GM13977 (cell line): ENCODE measurements at places on chromosomes 7 and 10.

GRCh38 chr7:16345979-16346958, 75.1 kb downstream of the CRPPA start:
- DNase-seq: no peak

DNA sequence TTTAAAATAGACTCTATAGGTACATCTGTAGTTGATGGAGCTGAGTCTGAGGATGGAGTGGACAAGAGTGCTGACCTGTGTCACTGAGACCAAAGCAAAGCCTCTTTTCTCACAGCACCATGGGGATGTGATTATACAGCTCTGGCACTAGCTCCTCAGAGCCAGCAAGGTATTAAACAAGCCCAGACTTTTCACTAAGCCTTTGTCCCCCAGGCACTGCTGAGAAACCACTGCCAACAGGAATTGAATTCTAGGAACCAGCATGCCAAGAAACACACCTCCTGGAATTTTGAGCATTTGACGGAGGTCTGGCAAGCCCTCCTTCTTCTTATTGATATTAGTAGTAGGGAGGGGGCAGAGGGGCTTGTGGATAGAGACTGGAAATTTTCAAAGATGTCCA, 147.0 kb downstream of the C1GALT1 start:
- DNase-seq: no peak

DNA sequence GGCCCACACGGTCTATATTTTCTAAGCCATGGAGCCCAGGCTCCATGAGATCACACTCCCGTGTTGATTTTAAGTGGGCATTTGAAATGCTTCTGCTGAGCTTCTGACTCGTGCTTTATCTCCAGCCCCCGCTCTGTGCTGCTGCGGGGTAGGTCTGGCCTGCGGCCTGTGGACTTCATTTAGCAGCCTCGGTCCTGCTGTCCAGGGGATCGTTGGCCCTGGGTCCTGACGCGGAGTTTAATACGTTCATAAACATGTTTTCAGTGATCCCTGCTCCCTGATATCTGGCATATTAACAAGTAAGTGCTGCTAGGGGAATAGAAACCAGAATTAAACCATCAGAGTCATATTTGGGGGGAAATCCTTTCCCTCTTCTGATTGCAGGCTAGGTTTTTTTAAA, 540.3 kb upstream of the MGMT start:
- DNase-seq: no peak

GRCh38 chr10:47381103-47381395, 3.0 kb downstream of the ZNF488 start:
- no peak for DNase-seq

GRCh38 chr7:1087952-1088920, at the start of gene GPER1:
GPER1 (plus strand) TSS chr7:1088113; CDS start chr7:1091729, 3,616 bp downstream.
- no peak for DNase-seq

DNA sequence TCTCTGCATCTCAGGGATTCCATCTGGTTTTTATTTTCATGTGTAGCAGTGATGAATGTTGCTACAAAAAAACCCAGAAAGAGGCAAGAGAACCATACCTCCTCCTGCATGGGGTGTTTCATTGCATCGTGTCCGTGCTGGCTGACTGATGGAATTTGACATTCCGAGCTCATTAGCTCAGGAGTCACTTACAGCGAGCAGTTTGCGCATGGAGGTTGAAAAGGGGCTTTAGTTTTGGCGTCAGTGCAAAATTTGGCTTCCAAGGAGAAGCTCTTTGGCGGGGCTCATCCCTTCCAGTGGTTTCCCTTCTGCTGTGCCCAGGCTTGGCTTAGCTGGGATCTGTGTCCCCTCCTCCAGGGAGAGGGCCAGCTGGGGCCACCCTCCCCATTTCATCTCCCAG, 25.8 kb downstream of the EMX2 start:
- DNase-seq: no peak

DNA sequence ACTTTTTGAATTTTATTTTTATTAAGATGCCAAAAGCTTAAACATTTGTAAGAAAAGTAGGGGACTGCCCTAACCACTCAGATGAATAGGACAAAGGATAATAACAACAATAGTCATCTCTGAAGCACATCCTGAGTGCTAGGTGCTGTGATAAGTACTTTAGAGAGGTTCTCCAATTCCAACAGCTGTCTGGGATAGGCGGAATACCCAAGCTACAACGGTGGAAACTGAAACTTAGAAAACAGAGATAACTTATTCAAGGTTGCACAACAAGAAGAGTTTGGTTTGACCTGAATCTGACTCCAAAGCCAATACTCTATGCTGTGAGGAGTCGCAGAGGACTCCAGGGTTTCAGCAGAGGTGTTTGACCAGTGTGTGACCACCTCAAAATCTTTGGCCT, 2.0 kb downstream of the RTKN2 start:
- DNase-seq: no peak

DNA sequence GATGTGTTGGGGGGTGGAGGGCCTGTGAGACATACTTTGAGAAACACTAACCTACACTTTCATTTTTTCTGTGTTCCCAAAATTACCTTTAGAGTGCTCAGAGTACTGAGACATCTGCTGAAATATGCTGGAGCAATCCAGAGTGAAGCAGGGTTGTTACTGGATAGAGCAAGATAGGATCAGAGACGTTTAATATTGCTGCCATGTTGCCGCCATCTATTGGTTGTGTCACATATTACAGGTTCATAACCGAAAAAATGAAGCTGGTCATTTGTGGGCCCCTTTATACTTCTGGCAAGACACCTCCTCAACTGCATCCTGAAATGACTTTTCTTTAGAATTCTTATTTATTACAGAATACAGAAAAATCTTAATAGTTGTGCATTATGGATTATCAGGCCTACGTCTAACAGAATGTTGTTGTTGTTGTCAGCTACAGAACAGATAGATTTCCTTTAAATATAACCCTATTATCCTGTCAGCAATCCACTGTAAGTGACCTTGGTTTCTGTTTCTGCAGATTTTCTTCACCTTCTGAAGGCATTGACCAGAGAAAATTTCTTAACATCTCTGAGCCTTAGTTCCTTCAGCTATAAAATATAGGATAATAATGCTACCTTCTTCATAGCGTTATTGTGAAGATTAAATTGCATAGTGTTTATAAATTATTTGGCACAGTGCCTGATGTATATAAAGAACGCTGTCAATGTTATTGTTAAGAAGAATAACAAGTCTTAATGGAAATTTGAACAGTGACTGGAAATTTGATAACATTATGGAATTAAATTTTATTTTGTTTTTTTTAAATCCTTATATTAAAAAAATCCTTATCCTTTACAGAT, 16.2 kb upstream of the DLD start:
- DNase-seq: peak; percentile 44

- no peak for DNase-seq
Observed at GRCh38 chr7:26616235-26616634, 248.2 kb downstream of the SKAP2 start.

GRCh38 chr10:62087329-62087728, 181.3 kb downstream of the RTKN2 start:
- no peak for DNase-seq

DNA sequence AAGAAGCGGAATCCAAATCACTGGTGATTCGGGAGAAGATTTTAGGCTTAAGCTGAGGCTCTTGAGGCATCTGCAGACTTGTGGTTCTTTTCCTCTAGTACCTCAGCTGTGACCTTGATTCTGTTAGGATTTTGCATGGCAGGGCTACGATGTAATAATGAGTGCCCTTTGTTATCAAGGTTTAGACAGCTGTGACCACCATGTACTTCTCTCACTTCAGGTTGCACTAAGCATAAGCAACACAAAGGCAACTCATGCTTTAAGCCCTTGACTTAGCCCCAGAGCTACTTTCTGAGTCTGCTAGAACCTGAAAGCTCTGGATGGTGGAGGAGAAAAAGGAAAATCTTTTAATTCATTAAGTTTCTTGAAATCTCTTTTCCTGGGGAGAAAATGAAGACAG, 1052.3 kb upstream of the PHF14 start:
- DNase-seq: no peak

DNA sequence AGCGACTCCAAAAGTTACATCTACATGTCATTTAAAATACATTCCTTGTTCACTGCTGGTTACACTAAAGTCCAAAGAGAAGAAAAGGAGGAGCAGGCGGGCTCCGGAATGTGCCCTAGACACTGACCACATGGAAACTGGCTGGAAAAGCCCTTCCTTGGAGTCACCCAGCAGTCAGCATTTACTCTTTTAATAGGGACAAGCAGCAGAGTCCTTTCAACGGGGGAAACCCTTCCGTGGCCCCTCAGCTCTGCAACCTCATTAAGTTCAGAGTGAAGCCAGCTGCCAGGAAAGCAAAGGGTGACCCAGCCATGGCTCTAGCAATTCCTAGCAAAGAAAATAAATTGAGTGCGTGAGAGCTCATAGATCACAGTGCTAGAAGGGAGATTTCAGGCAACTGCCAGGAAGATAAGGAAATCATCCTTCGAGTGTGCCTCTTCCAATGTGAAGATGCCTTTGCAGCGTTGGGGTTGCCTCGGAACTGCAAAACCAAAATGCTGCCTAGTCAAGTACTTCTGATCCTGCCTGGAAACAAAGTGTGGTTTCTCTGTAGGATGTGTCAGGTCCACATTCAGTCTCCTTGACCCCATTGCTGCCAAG, 101.6 kb downstream of the SORBS1 start:
- DNase-seq: no peak
